ENCODE measurements at places on chromosomes 16 and 17. TPM values are rescaled to one million over a fixed set of nuclear protein-coding genes. Genes with fewer than 3 reads are reported as not detected.

Gene PIK3R5
- total RNA-seq: 41.2 TPM

Gene IKZF3
- total RNA-seq: 0.11 TPM

Gene KRT31
- not detected for total RNA-seq

Gene SHISA6
- total RNA-seq: 6.7 TPM

Gene NME4
- total RNA-seq: 260 TPM

DNA sequence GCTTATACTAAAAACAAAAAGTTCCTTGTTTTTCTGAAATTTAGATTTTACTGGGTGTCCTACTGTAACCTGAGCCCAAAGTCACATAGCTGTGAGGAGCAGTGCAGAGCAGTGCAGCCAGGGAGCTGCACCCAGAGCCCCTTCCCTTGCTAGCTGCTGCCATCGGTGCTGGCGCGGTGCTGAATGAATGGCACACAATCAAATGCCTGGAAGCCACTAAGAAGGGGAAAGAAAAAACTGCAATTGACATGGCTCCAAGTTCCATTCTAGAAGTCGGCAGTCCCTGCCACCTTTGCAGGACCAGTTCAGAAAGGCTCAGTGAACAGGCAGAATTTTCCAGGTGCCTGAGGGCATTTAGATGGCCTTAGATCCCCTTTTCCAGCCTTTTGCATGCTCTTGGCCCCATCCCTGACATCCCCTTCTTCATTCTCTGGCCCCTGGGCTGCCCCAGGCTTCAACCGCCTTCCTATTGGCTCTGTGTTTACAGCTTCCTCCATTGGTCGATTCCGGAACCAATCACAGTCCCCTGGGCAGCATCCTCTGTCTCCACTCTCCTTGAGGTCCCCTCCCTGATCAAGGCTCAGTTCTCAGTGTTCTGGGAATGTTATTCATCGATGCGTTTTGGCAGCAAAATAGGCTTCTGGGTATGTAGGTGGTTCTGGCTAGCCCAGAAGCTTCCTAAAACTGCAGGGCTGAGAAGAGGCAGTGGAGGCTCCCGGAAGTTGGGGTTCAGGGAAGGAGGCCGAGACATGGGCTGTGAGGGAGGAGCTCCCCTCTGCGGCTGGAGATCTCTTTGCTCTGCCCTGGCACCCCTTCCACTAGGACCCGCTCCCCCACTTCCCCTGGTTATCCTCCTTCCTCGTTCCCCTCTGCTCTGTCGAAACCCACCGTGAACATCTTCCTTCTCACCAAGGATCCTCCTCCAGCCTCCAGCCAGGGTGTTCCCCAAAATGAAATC lies 37.9 kb downstream of the ATP2C2 start:
- H3K4me1 ChIP-seq: no peaks in the 10 kb centered on the region
- H3K36me3 ChIP-seq: no peaks in the 10 kb centered on the region
- peak; percentile 60 for DNase-seq
- no peak overlapping the region for H3K27ac ChIP-seq

DNA sequence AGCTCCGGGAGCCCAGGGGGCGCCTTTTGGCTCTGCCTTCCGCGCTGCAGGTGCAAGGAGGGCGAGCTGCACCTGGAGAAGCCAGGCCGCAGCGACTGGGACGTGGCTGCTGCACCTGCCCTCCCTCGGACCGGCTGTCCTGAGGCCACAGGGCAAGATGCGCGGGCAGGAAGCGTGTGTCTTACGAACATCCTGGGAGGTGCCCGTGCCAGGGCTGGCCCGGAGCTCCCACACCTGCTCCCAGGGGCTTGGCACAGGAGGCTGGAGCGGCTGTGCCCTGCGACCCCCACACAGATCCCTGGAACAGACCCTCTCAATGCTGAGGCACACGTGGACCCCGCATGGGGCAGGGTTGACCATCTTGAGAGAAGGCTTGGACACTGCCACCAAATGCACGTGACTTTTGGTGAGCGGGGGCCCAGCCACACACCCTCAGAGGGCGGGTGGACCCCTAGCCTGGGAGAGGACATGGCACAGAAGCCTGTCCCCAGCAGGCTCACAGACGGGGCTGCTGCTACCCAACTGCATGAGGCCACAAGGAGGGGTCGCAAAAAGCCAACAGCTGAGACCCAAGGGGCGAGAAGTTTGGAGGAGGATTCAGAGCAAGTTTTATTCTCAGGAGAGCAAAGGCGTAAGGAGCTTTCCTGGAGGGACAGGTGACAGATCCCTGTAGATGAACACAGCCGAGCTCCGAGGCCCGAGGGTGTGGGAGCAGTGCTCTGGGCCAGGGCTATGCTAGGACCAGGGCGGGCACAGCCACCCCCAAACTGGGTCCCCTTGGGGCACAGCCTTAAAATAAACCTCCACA lies 11.4 kb downstream of the NDUFAF8 start:
- no peak overlapping the region for H3K4me3 ChIP-seq
- H3K4me1 ChIP-seq: no peaks in the 10 kb centered on the region
- DNase-seq: no peak
- H3K36me3 ChIP-seq: peaks cover 2% of the 10 kb centered on the region
- no peak overlapping the region for H3K27ac ChIP-seq

DNA sequence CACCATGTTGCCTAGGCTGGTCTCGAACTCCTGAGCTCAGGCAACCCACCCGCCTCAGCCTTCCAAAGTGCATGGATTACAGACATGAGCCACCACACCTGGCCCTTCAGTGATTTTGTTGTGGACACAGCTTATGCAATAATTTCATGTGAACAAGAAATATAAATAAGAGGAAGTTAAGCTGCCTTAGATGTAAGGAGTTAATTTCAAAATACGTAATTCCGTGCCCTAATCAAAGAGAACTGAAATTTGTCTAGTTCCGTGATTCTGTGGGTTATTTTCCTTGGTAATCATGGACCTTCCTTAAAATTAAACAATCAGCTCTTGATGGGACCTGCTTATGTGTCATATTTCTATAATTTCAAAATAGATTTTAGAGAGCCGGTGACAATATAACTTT lies 11.9 kb downstream of the TVP23A start:
- no peak overlapping the region for H3K27ac ChIP-seq
- H3K4me1 ChIP-seq: no peaks in the 10 kb centered on the region
- H3K36me3 ChIP-seq: no peaks in the 10 kb centered on the region
- H3K4me3 ChIP-seq: no peak overlapping the region
- H3K27me3 ChIP-seq: no peaks in the 10 kb centered on the region

DNA sequence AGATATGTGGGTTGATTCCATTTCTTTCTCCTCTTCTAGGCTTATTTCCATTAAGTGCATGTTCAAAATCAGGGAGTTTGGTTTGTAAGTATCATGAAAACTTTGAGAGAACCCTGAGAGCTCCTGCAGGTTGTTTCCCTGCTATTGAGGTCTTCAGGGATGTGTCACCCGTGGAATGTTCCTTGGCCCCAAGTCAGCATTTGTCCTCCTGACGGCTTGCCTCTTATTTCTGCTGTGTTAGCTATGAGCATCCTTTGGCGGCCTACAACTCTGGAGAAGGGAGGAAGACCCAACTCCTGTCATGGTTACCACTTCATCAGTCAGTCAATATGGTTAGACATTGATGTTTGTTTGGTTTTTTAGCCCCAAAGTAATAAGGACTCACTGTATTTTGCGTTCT lies 180.8 kb downstream of the FTO start:
- no peak for DNase-seq
- H3K27ac ChIP-seq: no peak overlapping the region
- H3K27me3 ChIP-seq: no peaks in the 10 kb centered on the region
- no peak overlapping the region for H3K4me3 ChIP-seq
- no peaks in the 10 kb centered on the region for H3K4me1 ChIP-seq
- peaks cover 3% of the 10 kb centered on the region for H3K36me3 ChIP-seq

- DNase-seq: peak; percentile 83
- H3K36me3 ChIP-seq: no peaks in the 10 kb centered on the region
- H3K4me1 ChIP-seq: peaks cover 8% of the 10 kb centered on the region
- no peaks in the 10 kb centered on the region for H3K27me3 ChIP-seq
- H3K27ac ChIP-seq: no peak overlapping the region
Measured at GRCh38 chr17:35244341-35245195, 1.7 kb downstream of the SLFN5 start.

DNA sequence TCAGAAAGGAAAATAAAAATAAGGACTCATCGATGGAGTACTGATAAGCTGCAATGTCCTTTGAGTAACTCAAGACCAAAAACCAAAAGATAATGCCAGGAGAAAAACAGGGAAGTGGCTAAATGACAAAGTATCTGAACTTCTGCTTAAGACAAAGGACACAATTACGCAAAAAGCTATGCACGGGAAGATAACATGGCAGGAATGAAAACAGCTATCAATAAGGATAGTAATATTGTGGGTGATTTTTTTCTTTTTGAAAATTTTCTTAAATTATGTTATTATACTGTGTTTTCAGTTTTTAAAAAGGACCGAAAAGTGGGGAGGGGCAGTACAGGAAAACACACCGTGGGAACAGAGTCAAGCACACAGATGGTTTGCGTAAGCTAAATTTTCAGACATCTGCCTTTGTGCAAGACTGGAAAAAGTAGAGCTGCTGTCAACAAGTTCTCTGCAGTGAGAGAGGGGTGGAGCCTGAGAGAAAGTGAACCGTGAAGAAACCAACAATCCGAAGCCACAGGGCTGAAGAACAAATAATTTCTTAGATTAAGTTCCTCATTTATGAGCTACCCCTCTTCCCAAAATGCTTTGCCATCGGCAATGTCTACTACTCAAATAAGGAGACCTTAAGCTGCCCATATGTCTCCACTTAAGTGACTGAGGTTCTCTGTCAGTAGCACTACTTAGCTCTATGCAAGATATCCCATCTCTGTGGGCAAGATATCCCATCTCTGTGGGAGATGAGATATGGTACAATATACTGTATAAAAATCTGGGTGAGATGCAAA lies 99.9 kb upstream of the CORO6 start:
- H3K4me1 ChIP-seq: no peaks in the 10 kb centered on the region
- H3K27ac ChIP-seq: no peak overlapping the region
- no peak overlapping the region for H3K4me3 ChIP-seq
- no peaks in the 10 kb centered on the region for H3K36me3 ChIP-seq
- H3K27me3 ChIP-seq: no peaks in the 10 kb centered on the region

DNA sequence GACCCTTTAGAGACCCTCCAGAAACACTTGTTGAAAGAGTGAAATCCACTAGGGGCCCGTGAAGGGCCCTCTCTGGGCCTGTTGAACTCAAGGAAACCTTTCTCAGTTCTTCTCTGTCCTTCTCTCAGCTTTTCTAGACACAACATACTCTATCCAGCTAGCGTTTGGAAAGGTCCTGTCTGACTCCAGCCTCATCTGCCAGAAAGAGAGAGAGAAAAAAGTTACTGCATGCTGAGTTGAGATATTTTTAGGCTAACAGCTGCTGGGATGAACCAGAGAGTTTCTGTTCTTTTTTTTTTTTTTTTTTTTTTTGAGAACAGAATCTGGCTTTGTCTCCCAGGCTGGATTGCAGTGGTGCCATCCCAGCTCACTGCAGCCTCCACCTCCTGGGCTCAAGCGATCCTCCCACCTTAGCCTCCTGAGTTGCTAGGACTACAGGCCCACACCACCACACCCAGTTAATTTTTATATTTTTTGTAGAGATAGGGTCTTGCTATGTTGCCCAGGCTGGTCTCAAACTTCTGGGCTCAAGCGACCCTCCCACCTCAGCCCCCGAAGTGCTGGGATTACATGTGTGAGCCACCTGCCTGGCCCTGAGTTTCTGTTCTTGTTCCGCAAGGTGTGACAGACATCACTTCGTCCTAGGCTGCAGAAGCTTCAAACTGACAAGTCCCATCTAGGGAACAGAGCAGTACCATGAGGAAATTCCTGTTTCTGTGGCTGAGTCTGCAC lies 14.9 kb upstream of the TEX2 start:
- DNase-seq: no peak
- no peak overlapping the region for H3K4me3 ChIP-seq
- H3K4me1 ChIP-seq: no peaks in the 10 kb centered on the region
- H3K27ac ChIP-seq: no peak overlapping the region
- H3K36me3 ChIP-seq: no peaks in the 10 kb centered on the region

DNA sequence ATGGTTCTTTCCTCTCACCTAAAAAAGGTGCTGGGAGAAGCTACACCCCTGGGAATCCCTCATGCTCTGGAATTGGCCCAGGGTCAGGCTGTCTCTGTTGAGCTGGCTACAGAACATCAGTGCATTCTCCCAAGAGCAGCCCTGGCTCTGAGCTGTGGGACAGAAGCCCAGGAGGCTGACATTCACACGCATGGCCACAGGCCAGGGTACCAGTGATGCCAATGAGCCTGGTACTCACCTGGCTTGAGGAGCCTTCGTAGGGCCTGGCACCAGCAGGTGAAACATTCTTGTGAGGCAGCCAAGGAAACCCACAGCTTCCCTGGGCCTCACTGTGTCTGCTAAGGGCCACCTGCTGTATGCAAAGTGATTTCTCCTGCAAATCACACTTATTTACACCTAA lies 121.7 kb upstream of the CCL2 start:
- peak; percentile 43 for DNase-seq
- H3K36me3 ChIP-seq: peaks cover 3% of the 10 kb centered on the region
- H3K4me1 ChIP-seq: peaks cover 11% of the 10 kb centered on the region
- no peak overlapping the region for H3K4me3 ChIP-seq

DNA sequence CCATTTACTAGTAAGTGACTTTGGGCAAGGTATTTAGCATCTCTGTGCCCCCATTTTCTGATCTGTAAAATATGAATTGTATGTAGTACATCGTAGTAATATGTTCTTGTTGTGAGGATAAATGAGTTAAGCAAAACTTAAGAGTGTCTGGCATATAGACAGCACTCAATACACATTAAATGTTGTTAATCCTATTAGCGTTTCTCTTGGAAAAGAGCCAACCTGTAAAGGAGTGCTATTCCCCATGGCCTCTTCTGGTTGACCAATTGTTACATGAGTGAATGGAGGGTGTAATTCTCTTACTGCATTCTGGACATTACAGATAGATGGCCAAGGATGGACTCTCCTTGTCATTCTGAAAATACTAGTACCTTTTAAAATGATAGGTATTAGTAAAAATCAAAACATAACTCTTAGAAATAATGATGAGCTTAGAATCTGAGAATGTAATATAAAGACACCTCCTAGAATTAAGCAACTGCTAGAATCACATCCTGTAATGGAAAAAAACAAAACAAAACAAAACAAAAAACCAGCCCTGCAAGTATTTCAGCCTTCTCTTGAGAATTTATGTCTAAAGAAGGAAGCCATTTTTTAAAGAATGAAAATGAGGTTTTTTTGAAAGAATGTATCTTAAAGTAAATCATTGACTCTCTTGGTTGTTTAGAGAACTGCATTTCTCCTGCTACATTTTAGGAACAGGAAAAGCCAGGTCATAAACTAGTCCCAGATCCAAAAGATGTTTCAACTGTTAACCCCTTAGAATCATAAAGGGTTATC lies 30.5 kb downstream of the IQCK start:
- no peaks in the 10 kb centered on the region for H3K36me3 ChIP-seq
- peaks cover 4% of the 10 kb centered on the region for H3K4me1 ChIP-seq
- no peak overlapping the region for H3K27ac ChIP-seq
- H3K27me3 ChIP-seq: no peaks in the 10 kb centered on the region

DNA sequence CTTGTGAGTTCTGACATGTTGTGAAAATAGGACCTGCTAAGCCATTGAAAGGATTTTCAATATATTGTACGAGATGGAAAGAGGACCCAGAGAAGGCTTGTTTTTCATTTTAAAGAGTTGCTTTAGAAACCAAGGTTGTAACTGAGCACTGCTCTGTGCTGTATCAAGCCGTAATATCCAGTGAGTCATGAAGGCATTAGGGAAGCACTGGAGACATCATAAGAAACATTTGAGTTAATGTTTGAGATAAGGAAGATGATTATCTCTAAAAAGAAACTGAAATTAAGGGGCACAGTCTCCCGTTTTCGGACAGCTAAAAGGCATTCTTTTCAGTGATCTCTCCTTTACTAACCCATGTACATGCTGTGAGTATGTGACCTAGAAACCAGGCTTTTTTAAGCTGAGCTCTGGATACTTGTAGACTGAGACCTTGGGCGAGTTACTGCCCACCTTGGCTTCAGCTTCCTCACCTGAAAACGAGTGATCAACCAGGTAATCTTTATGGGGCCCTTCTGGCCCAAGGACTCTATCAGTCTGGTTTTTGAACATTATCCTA lies 149.2 kb upstream of the TBX2 start:
- H3K4me1 ChIP-seq: peaks cover 6% of the 10 kb centered on the region
- DNase-seq: no peak
- no peaks in the 10 kb centered on the region for H3K27me3 ChIP-seq
- no peak overlapping the region for H3K27ac ChIP-seq
- no peak overlapping the region for H3K4me3 ChIP-seq

Measured in endodermal cell (in vitro differentiated cells).